Activated CD8-positive, alpha-beta T cell treated with anti-CD3 and anti-CD28 coated beads, Interleukin-2, amount 10 ng/mL, durations not matched to agents 7 days and 5 days (primary cell): ENCODE measurements at places on chromosomes 11 and 22.

DNA sequence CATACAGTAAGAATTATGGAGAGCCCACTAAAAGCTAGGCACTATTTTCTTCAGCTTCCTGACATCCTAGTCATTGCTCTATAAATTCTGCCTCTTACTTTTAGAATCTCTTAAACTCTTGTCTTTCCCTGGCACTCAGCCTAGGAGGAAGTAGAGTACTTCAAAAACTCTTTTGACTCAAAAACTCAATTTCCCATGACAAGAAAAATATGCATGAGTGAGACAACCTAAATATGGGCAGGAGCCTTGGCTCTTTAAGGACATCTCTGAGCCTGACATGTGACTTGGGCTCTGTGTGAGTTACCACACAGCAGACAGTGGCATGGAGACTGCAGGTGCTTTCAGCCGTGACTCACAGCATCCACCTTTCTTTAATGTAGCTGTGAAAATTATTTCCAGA, 97.5 kb upstream of the CCDC179 start:
- no peak for DNase-seq

GRCh38 chr11:70158201-70158600, 44.9 kb upstream of the FADD start:
- no peak for DNase-seq

- no peak for DNase-seq
Observed at GRCh38 chr11:94310191-94310875, 6.0 kb downstream of the IZUMO1R start.

- no peak for DNase-seq
Observed at GRCh38 chr11:30567120-30567519, 19.0 kb downstream of the MPPED2 start.

- peak; percentile 31 for DNase-seq
Observed at GRCh38 chr22:18023509-18024275, 669 bp downstream of the MICAL3 start.

DNA sequence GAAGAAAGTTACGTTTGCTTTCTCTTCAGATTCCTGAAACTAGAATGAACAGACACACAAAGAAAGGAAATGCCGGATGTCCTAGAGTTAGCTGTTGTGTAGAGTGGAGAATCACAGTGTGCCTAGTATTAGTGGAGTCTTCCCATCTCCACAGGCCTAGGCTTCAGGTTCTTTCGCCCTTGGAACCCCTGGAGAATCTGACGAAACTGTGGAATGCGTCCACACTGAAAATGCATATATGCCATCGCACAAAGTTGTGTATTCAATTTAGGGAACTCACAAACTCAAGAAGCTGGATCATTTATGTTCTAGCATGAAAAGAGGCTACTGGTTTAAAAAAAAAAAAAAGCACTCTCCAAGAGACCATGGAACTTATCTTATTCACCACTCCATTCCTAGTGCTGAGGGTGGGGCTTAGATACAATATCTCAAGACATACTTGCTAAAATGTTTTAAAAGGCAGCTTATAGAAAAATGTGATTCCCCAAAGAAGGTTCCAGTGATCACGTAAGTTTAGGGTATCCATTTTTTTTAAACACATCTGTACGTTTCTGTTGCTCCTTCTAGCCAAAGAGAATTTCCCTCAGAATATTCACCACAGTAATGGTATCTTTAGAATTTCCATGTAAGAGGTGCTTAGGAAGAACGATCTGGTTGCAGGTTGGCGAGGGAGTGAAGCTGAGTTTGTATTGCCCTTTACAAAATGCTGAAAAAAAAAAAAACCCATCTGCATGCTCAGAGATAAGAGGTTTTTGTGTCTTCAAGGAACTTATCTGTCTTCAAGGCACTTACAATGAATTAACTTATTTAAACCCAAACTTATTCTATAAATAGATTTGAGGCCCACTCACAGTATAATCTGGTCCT, 20.0 kb downstream of the MAML2 start:
- DNase-seq = no peak

DNA sequence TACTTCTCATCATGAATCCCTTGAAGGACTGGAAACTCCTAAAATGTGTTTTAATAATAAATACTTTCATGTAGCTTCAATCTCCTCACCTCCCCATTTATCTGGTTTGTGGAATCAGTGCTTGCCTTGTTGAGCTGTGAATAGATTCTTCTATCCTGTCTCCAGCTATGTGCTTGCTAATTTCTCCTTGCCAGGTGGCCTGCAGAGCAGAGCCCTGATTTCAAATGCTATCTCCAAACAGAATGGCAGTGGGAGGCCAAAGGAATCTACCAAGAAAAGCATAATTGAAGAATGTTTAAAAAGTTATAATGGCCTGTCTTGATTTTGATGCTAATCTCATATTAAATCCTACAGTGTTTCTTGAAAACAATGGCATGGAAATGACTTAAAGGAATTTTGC, 309.3 kb upstream of the CHORDC1 start:
- no peak for DNase-seq

DNA sequence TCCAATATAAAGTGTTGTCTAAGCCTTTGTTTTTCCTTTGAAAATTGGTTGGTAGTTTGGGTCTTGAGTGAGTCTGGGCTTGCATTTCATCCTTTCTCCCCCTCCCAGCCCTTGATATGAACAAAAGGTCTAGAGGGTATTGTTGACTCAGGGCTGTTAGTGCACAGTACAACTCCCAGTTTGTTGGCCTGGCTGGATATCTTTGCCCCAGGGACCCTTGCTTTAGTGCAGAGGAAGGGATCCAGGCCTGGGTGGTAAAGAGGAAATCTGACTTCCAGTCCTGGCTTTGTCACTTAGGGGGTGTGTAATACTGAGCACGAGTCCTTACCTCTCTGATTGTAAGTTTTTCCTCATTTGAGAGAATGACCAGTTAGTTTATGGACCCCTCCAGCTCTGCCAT, 330.4 kb downstream of the TMEM135 start:
- no peak for DNase-seq

DNA sequence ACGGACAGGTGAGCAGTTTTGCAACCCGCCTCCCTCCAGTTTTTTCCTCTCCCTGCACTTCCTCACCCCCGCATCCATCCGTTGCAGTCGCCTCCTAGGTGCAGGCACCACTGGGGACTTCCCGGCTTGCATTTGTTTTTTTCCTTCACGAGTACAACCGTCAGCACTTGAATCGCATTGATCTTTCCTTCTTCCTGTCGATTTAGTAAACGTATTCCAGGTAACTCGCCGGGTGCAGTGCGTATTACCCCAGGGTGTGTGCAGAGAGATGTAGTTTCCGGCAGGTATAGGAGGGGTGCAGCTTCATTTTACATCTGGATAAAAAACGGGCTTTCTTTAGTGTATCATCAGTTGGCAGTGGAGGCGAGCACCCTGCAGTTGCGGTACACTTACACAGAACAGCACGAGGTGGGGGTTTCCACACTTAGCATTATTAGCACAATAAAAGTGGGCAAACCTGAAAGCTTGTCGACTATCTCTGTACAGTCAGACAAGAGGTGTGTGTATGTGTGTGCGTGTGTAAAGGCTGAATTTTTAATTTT, at the start of gene SORL1-AS1:
SORL1-AS1 (minus strand) TSS at position 359 of the 542 bp plus-strand sequence.
- DNase-seq = peak; percentile 54

- DNase-seq = no peak
Observed at GRCh38 chr11:123145220-123145619, 49.8 kb downstream of the CLMP start.

DNA sequence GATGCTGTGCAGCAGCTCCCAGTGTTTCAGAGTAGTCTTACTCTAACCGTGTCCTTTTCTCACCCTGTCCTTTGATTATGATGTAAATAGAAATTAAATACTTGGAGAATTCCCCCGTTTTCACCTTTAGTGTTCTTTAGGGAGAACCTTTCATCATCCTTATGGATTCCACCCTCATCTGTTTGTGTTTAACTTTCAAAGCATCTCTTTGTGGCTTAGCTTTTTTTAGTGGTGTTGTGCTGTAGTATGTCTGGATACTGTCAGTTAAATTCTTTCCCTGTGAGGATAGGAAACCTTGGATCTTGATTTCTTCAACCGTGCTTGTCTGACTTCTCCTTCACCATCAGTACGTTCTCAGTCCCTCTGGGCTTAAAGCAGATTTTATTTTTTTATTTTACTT, 48.5 kb downstream of the PPP6R3 start:
- DNase-seq = no peak

DNA sequence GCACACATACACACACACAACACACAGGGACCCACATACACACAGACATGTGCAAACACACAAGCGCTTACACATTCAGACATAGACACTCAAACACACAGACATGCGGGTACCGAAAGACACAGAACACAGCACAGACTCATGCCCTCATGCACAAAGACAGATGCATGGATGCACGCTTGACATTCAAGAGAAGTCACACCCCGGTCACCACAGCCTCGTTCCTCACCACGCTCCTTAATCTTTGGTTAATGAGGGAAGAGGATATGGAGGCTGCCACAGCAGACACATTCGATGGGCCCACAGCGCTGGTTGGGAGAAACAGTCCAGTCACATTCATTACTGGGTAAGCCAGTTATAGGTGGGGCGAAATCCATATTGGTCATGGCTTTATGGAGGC, 51.9 kb upstream of the EIF3D start:
- no peak for DNase-seq

GRCh38 chr11:27388869-27389268, 25.9 kb upstream of the CCDC34 start:
- no peak for DNase-seq

DNA sequence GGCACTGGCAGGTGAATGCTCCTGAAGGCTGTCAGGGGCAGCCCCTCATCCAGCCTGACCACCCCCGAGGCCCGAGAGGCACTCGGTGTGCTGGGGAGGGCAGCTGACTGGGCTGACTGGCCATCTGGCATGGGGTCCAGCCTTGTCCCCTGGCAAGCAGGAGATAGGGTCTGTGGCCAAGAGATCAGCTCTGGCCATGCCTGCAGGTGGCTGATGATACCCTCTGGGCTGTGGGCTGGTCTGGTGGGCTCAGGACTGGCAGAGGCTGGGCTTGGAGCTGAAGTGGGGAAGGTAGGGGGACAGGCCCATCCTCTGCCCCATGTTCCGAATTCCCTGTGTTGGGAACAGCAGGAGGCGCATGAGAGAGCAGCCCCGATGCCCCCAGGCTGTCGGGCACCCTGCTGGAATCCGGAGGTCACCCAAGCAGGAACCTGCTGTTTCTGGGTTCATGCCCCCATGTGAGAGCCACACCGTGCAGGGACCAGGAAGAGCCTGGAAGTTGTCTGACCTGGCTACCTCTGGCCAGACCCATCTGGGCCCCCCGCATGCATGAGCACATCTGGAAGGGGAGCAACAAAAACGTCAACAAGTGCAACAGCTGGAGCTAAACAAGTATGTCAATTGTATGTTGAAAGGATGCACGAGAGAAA, 527.0 kb downstream of the TBC1D22A start:
- DNase-seq = no peak

DNA sequence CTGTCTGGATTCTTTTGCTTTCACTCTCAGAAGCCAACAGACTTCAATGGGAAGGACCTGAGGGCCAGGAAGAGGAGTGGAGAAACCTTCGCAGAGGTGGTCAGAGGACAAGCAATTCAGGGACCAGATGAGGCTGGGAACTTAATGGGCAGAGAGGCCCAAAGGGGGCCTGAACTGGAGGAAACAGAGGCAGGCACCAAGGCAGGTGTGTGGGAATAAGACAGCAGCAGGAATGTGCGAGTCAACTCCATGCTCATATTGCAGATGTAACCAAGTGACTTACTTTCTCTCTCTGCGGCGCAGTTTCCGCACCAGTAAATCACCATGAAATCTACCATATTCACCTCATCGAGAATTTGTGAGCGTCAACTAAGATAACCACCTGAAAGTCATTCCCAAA, 669.1 kb downstream of the NTM start:
- no peak for DNase-seq

DNA sequence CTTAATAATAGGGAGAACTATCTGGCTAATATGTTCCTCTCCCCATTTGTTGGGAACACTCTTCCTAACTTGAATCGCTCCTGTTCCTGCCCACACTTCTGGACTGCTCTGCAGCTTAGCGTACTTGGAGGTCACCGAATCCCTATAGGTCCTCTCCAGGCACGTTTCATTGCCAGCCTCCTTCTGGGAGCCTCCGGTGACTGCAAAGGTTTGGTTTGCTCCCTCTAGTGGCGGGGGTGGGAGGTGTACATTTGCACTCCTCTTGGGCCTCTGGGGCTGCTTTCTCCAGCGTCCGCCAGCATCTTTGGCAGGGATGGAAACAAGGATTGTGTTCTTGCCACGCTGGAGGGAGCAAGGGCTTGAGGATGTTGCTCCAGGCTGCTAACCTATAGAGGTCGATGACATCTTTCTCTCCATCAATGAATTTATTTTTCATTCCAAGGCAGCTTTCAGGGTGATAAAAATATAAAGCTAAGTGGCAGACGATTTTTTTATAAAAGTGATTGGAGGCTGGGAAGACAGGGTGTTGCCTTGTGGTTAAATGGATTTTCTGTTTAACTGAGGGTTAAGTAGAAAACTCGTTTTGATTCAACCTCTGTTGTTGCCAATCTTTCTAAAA, 48.7 kb downstream of the TSPAN18 start:
- DNase-seq = peak; percentile 73

GRCh38 chr11:27020751-27021150, 19.9 kb upstream of the BBOX1 start:
- DNase-seq = no peak

DNA sequence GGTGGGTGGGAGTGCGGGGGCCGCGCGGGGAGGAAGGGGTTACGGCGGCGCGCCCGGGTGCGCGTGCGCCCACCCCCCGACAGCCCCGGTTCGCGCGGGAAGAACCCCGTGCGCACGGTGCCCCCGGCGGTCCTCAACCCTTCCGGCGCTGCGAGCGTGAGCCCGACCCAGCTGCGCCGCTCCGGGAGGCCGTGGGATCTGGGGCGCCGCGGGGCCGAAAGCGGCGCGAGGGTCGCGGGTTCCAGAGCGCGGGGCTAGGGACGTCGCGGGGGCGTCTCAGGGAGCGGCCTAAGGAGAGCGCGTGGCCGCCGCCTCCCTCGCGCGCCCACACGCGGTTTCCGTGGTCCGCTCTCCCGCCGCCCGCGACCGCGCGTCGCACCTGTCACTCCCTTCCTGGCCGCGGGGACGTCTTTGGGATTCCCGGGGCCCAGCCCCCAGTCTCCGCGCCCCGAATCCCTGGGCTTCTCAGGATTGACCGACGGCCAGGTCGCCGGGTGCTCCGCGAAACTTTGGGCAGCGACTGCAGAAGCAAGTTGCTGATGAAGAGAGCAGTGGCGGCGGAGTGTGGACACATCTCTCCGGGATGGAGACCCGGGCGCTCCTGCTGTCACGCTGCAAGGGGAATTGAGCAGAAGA, 582 bp downstream of the SREBF2 start:
- peak; percentile 51 for DNase-seq

- no peak for DNase-seq
Observed at GRCh38 chr11:60252213-60253108, 9.5 kb upstream of the MS4A4E start.

- no peak for DNase-seq
Observed at GRCh38 chr11:126564566-126564965, 209.1 kb downstream of the ST3GAL4 start.

GRCh38 chr11:93143800-93144199, 54.0 kb downstream of the SLC36A4 start:
- DNase-seq = no peak

DNA sequence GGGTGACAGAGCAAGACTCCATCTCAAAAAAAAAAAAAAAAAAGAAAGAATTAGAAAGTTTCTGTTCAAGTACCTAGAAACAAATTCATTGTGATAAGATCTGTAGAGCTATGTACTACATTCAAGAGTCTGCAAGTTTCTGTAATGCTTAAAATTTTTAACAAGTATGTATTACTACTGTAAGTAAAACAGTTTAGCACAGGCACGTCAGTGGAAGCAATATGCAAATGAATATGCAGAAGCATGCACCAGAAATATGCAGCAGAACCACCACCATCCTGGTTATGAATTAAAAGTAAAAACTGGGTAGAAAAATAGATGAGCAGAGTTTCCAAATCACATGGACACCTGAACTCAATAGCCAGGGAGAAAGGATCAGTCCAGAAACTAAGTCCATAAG, 19.3 kb downstream of the SBF2 start:
- no peak for DNase-seq

GRCh38 chr11:112277941-112278340, 17.3 kb upstream of the PLET1 start:
- DNase-seq = no peak
